ENCODE measurements at places on chromosomes 5 and 9. TPM values are rescaled to one million over a fixed set of nuclear protein-coding genes. Genes with fewer than 3 reads are reported as not detected.

GRCh38 chr5:67831048-67831447 is 384.5 kb upstream of the PIK3R1 start:
- no peaks in the 10 kb centered on the region for H3K27me3 ChIP-seq
- no peak for DNase-seq
- no peaks in the 10 kb centered on the region for H3K4me1 ChIP-seq
- H3K27ac ChIP-seq = no peak overlapping the region
- H3K36me3 ChIP-seq = no peaks in the 10 kb centered on the region

DNA sequence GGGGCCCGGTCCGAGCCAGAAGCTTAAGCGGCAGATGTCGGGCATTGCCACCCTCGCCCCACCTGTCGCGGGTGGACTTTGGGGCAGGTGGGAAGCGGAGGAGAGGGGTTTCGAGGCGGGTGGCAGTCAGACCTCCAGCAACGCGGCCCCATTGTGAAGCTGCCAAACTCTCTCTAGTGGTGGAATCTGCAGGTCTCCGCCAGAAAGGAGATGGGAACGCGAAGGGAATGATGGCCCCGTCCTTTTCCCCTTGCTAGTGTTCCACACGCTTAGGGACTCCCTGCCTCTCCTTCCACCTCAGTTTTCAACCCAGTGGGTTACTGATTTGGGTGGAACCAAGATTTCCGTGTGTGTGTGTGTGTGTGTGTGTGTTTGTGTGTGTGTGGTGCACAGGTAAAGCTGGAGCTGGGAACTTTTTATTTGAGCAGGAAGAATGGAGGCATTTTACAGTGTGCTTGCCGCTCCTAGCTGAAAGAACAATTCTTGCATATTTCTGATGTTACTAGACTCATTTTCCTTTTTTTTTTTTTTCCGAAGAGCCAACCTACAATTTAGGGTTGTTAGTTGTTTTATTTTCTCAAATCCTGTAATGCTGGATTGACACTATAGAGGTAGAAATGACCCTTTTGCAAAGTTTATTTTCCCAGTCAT is 1.3 kb downstream of the MACIR start:
- no peak for DNase-seq
- no peaks in the 10 kb centered on the region for H3K27me3 ChIP-seq
- no peaks in the 10 kb centered on the region for H3K36me3 ChIP-seq
- H3K4me3 ChIP-seq = peak overlapping the region; percentile 95
- peak overlapping the region; percentile 71 for H3K27ac ChIP-seq

- H3K4me3 ChIP-seq = peak overlapping the region; percentile 36
- H3K4me1 ChIP-seq = peaks cover 3% of the 10 kb centered on the region
- H3K27ac ChIP-seq = no peak overlapping the region
- no peaks in the 10 kb centered on the region for H3K36me3 ChIP-seq
Measured at GRCh38 chr5:171483551-171484135, 64.2 kb downstream of the FGF18 start.

NFIB gene
- 114 TPM for total RNA-seq

GRCh38 chr5:158947846-158948245 is 151.9 kb downstream of the EBF1 start:
- no peak for DNase-seq
- no peaks in the 10 kb centered on the region for H3K36me3 ChIP-seq
- H3K4me1 ChIP-seq = peaks cover 22% of the 10 kb centered on the region
- H3K4me3 ChIP-seq = no peak overlapping the region
- no peak overlapping the region for H3K27ac ChIP-seq
- H3K27me3 ChIP-seq = no peaks in the 10 kb centered on the region

GRCh38 chr9:34037626-34038025 is 11.1 kb downstream of the UBAP2 start:
- H3K4me3 ChIP-seq = no peak overlapping the region
- no peak for DNase-seq
- no peaks in the 10 kb centered on the region for H3K27me3 ChIP-seq

DNA sequence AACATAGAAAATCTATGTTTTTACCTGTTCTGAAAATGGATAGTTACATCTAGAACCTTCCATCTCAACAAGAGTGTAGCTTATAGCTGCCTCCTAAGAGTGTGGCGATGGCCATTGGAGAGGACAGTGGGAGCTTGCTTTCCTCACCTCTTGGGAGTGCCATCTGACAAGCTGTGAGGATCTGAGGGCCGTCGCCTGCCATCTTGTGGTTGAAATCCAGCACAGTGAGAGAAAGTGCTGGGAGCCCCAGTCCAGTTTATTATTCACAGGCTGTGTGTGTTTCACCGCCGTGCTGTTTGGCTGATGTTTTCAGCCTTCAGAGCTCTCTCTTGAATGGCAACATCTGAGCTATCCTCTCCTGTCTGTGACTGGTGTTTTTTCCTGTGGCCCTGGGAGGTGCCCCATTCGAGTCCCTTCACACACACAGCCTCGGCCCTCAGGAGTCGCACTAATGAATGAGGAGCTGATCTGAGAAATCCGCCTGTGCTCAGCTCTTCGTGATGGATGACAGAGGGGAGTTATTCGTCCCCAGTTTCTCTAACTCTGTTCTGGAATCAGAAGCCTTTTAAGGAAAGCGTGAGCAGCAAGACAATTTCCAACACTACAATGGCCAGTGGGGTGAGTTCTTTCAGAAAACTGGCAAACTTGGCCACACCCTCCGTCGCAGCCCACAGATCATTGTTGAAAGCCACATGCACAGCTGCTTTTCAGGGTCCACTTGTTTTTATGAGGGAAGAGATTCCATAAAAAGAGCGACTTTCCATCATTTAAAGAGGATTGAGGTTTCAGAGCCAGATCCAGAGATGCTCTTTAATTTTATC is 170.3 kb downstream of the PDZD2 start:
- H3K36me3 ChIP-seq = no peaks in the 10 kb centered on the region
- no peak overlapping the region for H3K27ac ChIP-seq
- no peak overlapping the region for H3K4me3 ChIP-seq
- DNase-seq = peak; percentile 4
- no peaks in the 10 kb centered on the region for H3K4me1 ChIP-seq
